ENCODE measurements at places on chromosomes 4 and X. TPM values are rescaled to one million over a fixed set of nuclear protein-coding genes. Genes with fewer than 3 reads are reported as not detected.

GRCh38 chr4:9953089-9953488, 68.2 kb downstream of the SLC2A9 start:
- DNase-seq = no peak

DNA sequence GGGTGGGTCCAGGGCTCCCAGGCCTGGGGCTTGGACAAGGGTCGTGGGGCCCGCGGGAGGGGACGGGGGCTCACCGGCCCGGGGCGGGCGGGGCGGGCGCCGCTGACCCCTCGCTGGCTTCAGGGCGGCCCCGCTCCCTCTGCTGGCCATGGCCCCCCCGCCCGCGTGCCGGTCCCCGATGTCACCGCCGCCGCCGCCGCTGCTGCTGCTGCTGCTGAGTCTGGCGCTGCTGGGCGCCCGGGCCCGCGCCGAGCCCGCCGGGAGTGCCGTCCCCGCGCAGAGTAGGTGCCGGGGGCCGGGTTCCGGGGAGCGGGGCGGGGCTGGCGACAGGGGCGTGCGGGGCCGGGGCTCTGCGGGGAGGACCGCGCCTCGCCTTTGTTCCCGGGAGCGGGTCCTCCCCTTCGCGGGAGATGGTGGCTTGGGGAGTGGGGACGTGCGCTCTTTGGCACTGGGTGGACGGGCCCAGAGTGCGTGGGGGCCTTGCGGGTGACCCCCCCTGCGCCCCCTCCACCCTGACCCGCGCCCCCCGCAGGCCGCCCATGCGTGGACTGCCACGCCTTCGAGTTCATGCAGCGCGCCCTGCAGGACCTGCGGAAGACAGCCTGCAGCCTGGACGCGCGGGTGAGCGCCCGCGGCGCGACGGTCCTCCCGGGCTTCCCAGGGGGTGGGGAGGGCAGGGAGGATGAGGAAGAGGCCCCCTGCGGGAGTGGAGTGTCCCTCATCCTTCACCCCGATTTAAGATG, 16.8 kb upstream of the NAT8L start:
- peak; percentile 37 for DNase-seq

- no peak for DNase-seq
Observed at GRCh38 chr4:37073226-37073840, 171.2 kb upstream of the NWD2 start.

- DNase-seq = no peak
Observed at GRCh38 chrX:8139716-8140115, 31.4 kb downstream of the VCX2 start.

DNA sequence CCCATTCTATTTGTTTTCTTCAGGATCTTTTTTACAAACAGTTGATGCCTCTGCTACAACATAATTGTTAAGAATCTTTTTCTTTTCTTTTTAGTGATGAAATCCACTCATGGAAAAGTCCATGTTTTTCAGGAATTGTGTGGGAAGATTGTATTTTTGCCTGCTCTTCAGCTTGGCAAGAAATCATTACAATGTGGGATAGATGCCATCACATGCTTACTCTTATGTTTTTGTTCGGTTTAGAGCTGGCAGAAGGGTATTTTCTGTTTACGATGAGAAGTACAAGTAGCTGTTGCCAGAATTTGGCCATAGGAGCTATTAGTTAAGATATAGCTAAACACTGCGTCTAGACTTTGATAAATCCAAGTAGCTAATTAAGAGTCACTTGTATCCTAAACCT, 2585.3 kb downstream of the ARAP2 start:
- DNase-seq = no peak

- no peak for DNase-seq
Observed at GRCh38 chrX:129823115-129823514, 20.6 kb downstream of the ZDHHC9 start.

GRCh38 chr4:6779667-6780565, 2.6 kb upstream of the KIAA0232 start:
- DNase-seq = peak; percentile 51

DNA sequence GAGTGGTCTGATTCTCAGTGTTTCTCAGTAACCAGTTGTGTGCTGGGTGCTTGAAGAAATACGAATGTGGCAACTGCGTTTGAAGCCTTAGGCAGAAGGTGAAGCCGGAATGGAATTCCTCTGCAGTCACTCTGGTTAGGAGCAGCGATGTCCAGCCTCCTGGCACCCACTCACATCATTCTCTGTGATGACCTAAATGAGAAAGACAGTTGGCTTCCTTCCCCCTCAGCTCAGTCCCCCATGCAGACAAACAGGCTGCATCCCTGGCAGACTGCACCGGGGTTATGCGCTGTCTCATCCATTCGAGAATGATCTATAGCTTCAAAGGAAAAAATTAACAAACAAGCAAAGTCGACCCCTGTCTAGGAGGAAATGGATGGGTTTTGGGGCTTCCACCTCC, 170.1 kb upstream of the SCML1 start:
- no peak for DNase-seq

DNA sequence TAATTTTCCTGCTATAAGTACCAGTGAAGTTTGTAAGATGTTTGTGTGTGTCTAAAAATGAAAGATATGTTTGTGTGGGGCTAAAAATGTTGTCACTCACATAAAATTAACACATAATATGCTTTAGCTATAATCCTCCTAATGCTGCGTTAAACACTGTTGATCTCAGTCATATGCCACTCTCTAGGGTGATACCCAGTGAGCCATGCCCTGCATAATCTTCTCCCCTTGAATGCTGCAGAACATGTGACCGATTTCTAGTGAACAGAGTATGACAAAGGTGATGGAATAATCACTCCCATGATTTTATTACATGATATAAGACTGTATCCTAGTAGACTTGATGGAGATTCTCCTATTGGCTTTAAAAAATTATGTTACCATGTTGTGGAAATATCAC, 119.1 kb upstream of the EPHA5 start:
- DNase-seq = no peak

GRCh38 chr4:79678472-79679202, 270.6 kb upstream of the GK2 start:
- DNase-seq = no peak

DNA sequence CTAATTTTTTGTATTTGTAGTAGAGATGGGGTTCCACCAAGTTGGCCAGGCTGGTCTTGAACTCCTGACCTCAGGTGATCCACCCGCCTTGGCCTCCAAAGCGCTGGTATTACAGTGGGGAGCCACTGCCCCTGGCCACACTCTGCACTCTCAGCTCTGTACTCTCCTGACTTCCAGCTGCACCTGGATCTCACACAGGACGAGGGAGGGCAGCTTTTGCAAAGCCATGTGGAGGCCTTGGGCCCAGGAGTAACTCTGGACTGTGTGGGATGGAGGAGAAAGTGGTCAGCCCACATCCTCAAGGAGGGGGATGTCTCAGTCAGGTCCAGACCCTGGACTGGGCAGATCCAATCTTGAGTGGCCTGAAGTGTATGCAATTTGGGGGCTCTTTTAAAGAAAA, 23.0 kb downstream of the NAT8L start:
- DNase-seq = no peak

DNA sequence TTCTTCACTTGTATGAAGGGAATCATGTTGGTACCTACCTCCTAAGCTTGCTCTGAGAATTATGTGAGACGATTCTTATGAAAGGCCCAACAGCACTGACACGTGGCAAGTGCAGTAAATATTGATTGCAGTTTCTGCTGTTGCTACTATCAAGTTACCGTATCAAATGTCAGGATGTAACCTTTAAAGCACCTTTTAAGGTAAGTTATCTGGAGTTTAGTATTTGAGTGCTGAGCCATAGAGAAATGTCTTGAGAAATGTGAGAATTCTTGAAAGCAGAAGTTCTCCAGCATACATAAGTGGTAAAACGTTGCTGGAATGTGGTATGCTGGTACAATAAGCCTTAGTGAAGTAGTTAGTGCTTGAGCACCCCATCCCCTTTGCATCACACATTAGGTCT, 90.4 kb downstream of the PHOX2B start:
- DNase-seq = no peak

- no peak for DNase-seq
Observed at GRCh38 chrX:66698273-66699204, 59.7 kb upstream of the EDA2R start.

DNA sequence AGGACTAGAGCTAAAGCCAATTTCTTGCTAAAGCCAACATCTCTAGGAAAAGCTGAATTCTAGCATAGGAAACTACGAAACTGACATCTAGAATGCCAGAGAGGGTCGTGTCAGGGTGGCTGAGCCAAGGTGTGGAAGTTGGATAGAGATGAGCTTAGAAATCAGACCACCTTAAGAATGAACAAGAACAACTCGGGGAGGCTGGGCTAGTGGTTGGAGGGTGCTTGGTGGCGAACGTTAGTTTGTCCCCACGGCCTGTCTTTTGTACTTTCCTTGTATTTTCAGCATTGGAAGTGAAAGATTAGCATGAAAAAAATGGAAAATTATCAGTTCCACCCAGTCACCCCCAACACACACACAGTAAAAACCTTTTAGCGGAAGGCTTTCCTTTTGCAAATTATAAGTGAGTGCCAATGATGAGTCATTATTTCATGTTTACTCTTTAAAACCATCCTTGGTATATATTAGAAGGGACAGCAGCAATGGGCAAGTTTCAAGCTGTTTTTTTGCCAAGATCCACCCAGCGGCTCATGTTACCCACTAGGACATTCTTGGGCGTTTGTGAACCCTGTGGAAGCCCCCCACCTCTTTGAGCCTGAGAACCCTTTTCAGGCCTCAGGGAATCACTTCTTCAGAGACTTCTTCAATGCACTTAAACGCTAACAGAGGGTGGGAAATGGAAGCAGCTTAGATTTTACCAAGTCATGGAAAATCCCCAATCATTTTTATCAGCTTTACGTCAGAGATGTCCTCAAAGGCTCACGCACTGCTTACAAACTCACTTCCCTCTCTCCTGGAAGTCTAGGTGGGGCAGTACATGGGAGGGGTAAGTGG, 4.9 kb upstream of the PPEF1 start:
- no peak for DNase-seq

DNA sequence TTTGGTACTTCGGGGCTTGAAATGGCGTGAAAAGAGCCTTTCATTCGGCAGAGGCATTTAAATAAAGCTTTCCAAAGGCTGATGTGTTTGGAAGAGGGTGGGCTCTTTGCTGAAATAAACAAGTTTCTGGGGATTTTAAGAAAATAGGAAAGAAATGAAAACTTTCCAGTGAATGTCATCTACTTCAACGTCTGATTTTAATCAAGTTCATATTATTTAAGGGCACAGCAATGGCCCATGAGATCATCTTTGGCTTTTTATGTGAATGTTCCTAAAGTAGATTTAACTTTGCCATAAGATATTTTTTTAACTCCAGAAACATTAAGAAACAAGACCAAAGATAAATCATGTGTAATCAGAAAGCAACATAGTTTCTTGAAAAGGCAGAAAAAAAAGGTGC, 69.8 kb upstream of the TTC29 start:
- no peak for DNase-seq

GRCh38 chrX:13473442-13474163, 95.8 kb upstream of the EGFL6 start:
- DNase-seq = no peak

The CXCL8 gene
- total RNA-seq = not detected

The EFHC2 gene
- 1.3 TPM for total RNA-seq
